ENCODE measurements at places on chromosomes 6 and 20.

DNA sequence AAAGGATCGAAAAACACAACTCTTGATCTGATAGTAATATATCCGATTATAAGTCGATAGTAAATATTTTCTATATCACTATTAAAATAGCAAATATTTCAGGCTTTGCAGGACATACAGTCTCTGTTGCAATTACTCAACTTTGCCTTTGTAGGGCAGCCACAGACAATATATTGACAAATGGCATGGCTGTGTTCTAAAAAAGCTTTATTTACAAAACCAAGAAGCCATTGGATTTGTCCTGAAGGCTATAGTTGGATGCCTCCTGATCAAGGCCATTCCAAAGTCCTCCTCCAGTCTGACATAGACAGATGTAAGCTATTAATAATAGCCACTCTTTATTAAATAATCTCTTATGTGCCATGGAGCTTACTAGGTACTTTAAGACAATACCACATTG is 5.9 kb downstream of the OCSTAMP start:
- no peak for DNase-seq

DNA sequence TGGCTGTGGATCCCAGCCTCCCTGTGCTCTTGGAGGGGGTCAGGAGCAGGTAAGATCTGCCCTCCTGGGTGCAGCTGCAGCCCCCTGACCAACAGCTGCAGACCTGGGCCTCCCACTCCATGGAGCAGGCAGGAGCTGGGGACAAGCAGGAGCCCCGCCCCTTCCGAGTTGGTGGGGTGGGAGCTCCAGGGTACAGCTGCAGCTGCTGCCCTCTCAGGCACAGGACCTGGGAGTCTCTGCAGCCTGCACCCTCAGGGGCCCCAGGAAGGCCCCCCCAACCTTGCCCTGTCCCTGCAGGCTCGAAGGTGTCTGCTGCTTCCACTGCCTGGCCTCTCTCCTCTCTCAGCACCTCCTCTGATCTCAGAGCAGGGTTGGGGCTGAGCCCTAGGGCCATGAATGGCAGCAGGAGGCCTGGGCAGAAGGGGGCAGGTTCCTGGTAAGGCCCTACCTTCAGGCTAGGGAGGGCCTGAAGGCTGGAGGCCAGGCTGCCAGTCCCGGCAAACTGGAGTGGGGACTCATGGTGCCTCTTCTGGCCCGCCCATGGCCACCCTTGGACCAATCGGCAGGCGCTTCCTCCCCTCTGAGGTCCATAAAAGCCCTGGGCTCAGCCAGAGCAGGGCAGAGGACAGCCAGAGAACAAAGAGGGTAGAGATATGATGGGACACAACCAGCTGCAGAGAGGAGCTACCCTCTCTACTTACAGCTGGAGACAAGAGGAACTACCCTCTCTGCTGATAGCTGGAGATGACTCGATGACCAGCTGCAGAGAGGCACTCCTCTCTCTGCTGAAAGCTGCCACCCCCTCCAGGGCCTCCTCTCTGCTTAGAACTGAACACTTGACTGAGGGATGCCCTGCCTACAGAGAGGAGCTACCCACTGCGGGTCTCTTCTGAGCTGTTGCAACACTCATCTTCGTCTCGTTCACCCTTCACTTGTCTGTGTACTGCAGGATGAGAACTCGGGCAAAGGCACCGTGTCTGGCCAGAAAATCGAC is 7.8 kb upstream of the PACSIN1 start:
- no peak for DNase-seq

- no peak for DNase-seq
Observed at GRCh38 chr6:25874822-25875562, 949 bp upstream of the SLC17A3 start.

DNA sequence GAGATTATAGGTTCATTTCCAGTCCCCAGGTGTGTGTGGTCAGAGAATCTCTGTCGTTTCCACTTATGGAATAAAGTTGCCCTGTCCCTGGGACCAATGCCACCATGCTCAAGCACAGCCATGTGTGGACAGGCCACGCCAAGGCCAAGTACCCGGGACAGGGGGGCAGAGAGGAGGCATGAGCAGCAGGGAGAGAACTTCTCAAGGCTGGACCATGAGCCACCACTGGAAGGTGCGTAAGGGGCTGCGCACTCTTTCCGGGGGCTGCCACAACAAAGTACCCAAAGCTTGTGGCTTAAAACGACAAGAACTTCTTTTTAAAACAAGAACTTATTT is 209.2 kb upstream of the KCNQ5 start:
- no peak for DNase-seq

DNA sequence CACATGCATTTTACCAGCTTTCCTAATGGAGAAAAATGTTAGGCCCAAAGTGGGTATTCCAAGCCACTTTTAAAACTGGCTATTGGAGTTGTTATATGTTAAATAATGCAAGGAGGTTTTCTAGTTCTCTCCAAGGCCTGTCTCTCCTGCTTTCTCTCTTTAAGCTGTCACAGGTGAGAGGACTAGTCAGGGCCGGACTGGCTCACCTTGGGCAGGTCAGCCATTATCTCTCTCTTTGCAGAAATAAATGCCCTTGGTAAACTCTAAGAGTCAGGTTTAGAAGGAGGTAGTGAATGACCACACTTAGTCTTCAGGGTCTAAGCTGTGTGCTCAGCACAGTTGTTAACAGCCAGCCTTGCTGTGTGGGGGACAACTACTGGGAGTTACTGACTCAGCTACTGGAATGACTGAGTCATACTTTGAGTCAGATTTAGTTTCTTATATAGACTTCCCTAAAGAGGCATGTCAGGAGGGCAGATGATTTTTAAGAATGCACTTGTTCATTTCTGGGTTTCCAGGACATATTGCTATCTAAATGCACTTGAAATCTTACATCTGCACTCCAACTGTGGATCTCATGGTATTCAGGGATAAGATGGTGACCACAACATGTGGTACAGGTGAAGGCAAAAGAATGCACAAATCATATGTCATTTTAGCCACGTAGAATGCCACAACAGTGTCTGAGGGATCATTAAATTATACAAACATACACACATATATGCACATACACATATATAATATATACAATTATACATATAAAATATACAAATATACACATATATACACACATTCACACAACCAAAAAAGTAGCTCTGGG is 719.4 kb downstream of the EPM2A start:
- no peak for DNase-seq

DNA sequence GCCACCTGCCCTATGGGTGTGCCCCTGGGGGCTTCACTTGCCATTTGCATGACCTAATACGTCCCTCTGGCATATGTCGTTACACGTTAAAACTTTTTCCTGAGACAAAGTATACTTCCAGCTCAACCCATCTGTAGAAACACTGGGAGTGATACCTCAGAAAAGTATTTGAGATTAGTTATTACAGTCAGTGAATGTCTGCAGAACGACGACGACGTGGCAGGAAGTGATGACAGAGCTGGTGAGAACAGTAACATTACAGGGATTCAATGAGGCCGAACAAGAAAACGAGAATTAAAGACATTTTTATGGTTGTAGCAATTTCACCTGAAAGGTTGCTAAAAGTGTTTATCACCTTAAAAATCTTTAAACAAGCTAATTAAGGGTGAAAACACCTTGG is 40.2 kb downstream of the SASH1 start:
- DNase-seq, result no peak

GRCh38 chr20:38497246-38497935 is 24.7 kb downstream of the RALGAPB start:
- DNase-seq, result no peak

GRCh38 chr20:25867776-25868649 is 171.4 kb upstream of the ZNF337 start:
- DNase-seq, result peak; percentile 74

GRCh38 chr6:161189891-161190290 is 84.0 kb downstream of the AGPAT4 start:
- no peak for DNase-seq

DNA sequence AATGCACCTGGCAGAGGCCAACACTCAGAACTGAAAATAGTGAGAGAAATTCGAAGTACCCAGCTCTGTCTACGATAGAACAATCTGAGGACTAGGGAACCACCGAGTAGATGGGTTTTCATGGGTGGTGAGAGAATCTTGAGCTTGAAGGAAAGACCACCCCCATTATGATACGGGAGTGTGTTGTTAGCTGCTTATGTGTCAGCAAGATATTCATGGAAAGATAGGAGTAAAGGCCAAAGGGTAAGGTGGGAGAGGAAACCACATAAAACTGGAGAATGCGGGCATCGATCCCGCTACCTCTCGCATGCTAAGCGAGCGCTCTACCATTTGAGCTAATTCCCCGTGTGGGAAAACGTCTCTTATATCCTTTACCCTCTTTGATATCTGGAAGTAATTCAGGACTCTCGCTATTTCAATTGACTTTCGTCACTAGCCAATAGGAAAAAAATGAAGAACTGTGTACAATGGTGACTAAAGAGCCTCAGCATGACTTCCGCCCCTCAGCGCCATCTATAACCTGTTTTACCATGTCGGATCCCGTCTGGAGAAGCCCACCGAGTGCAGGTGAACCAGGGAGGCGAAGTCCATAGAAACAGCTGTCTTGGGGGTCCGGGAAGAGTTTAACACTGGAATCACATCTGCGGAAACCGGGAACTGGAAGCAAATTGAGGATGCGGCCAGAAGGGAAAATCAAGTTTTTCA is 25.0 kb upstream of the ABT1 start:
- DNase-seq, result peak; percentile 98

All from NCI-H748 treated with DMSO at 0.1 percent for 48 hours (cell line).